HFFc6 (cell line): ENCODE measurements at places on chromosomes 1 and 21. TPM values are rescaled to one million over a fixed set of nuclear protein-coding genes. Genes with fewer than 3 reads are reported as not detected.

AMY1B gene
- not detected in 2 replicates for total RNA-seq

DNA sequence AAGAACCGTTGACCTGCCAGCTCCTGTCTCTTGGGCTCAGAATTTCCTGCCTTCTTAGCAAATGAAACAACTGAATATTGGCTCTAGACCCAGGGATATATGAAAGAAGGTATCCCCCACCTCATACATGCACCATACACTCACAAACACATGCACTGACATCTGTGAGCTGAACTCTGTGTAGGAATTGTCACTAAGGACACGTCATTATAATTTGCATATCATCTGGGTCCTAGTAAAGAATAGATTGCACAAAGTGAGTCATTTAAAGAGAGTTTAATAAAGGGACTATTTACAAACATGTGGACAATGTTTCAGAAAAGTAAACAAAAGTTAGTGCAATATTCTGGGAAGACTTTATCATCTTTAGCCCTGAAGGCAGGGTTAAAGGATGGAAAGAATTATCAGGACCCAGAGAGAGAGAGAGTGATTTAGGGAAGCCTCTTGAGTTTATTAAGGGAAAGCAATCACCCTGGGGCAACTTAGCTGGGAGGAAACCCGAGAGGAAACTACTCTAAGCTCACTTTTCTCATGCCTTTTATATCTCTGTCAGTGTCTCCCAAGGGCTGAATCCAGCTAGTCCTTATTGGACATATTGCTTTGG lies 74.1 kb upstream of the PLA2G4A start:
- peaks cover 11% of the 10 kb centered on the region for H3K4me1 ChIP-seq
- no peak for DNase-seq
- H3K27me3 ChIP-seq: no peaks in the 10 kb centered on the region
- H3K36me3 ChIP-seq: no peaks in the 10 kb centered on the region
- no peak overlapping the region for H3K27ac ChIP-seq

TFF2 gene
- not detected in 3 replicates for total RNA-seq

- no peak for DNase-seq
- no peaks in the 10 kb centered on the region for H3K4me1 ChIP-seq
- no peaks in the 10 kb centered on the region for H3K36me3 ChIP-seq
- H3K27ac ChIP-seq: no peak overlapping the region
- no peak overlapping the region for H3K4me3 ChIP-seq
- peaks cover 3% of the 10 kb centered on the region for H3K27me3 ChIP-seq
Measured at GRCh38 chr1:208418667-208419066, 174.5 kb upstream of the PLXNA2 start.

DNA sequence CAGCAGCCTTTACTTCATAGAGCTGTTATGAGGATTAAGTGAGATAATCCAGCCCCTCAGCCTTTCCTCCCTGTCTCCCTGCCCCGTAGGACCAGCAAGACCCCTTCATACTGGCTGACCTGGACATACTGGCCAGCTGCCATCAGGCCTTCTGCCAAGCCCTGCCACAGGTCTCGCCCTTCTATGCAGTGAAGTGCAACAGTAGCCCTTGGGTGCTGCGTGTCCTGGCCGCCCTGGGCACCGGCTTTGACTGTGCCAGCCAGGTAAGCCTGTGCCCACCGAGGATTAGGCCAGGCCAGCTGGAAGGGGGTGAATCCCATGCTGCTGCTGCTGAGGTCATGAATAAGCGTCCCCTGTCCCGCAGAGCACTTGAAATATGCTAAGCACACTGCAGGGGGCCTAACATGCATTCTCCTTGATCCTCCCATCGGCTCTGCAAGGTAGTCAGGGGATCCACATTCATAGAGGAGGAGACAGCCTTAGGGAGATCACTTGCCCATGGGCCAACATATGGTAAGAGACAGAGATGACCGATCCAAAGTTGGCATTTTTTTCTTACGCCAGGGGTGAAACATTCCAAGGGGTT lies 73.3 kb upstream of the TINAGL1 start:
- no peak for DNase-seq
- peaks cover 43% of the 10 kb centered on the region for H3K27me3 ChIP-seq
- H3K36me3 ChIP-seq: no peaks in the 10 kb centered on the region

TFF1 gene
- not detected in 3 replicates for total RNA-seq

GRCh38 chr1:232965124-232965911 lies 14.9 kb downstream of the NTPCR start:
- no peak overlapping the region for H3K27ac ChIP-seq
- no peaks in the 10 kb centered on the region for H3K27me3 ChIP-seq
- DNase-seq: no peak
- H3K4me3 ChIP-seq: no peak overlapping the region

DNA sequence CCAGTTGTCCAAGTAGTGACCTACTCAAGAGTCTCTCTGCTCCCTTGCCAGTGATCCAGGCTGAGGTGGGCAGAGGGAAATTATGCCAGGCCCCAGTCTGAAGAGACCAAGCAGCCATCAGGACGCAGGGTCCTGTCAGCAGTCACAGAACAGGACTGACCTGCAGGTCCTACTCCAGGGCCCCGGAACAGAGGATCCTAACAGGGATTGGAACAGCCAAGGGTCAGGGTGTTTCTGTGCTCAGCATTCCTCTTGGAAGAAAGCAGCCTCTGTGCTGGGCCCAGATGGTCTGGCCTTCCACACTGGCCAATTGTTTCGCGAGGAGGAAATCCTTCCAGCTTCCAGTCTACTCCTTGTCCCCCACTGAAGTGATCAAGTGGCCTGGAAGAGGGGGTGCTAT lies 41.6 kb upstream of the USP1 start:
- no peak overlapping the region for H3K4me3 ChIP-seq
- no peak for DNase-seq
- H3K27ac ChIP-seq: no peak overlapping the region
- H3K27me3 ChIP-seq: peaks cover 8% of the 10 kb centered on the region
- no peaks in the 10 kb centered on the region for H3K36me3 ChIP-seq

LRRC38 gene
- total RNA-seq: not detected in 3 replicates

GRCh38 chr21:20739421-20739820 lies 258.8 kb upstream of the NCAM2 start:
- H3K27ac ChIP-seq: no peak overlapping the region
- H3K4me1 ChIP-seq: no peaks in the 10 kb centered on the region
- no peak for DNase-seq
- H3K36me3 ChIP-seq: peaks cover 6% of the 10 kb centered on the region; the same call in 1 of the 2 replicates
- H3K27me3 ChIP-seq: no peaks in the 10 kb centered on the region; the same call in none of the 2 replicates
- no peak overlapping the region for H3K4me3 ChIP-seq

- DNase-seq: no peak
- H3K36me3 ChIP-seq: 0 out of 2 replicates have a peak, but pooled peaks cover 5% of the 10 kb centered on the region
- H3K4me3 ChIP-seq: no peak overlapping the region
- no peak overlapping the region for H3K27ac ChIP-seq
- peaks cover 22% of the 10 kb centered on the region for H3K4me1 ChIP-seq
Measured at GRCh38 chr1:220828179-220828490, 41.4 kb downstream of the MTARC1 start.

GRCh38 chr1:206814716-206815341 lies 42.5 kb upstream of the IL10 start:
- H3K36me3 ChIP-seq: peaks cover 8% of the 10 kb centered on the region
- no peaks in the 10 kb centered on the region; the same call in 1 of the 2 replicates for H3K27me3 ChIP-seq
- DNase-seq: peak; percentile 68
- H3K4me3 ChIP-seq: no peak overlapping the region
- H3K4me1 ChIP-seq: peaks cover 28% of the 10 kb centered on the region
- peak overlapping the region; percentile 12; the same call in 1 of the 2 replicates for H3K27ac ChIP-seq

DNA sequence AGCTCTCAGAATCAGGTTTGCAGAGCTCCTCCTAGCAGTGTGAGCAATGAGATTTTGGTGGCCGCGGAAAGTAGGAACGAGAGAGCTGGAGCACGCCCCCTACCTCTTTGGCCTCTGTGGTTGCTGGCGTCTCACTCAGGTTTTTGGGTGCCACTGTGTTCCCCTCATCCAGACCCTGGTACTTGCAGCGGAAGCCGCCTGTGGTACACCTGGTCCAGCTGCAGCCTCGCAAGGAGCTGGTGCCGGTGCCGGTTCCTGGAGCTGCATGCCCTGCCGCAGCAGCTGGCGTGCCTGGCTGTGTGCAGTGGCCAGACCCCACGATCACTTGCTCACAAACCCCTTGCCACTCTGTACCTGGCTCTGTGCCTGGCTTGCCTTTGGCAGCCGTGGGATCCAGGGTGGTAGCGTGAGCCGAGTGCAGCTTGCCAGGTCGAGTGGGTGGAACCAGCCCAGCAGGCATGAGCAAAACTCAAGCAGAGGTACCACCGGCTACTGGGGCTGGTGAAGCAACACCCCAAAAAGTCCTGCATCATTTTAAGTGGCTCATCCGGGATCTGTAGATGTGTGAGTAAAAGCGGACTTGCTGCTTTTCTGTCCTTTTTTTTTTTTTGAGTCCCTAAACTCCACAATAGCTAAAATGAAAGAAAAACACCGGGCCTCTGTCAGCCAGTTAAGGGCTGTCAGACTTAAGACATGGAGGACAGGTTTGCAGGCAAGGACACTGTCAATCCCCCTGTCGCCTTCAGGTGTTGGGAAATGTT lies 844.9 kb downstream of the KCNT2 start:
- H3K4me1 ChIP-seq: peaks cover 38% of the 10 kb centered on the region
- peak overlapping the region; percentile 89 for H3K27ac ChIP-seq
- H3K36me3 ChIP-seq: peaks cover 8% of the 10 kb centered on the region; the same call in 1 of the 2 replicates
- H3K4me3 ChIP-seq: no peak overlapping the region
- no peak for DNase-seq

DNA sequence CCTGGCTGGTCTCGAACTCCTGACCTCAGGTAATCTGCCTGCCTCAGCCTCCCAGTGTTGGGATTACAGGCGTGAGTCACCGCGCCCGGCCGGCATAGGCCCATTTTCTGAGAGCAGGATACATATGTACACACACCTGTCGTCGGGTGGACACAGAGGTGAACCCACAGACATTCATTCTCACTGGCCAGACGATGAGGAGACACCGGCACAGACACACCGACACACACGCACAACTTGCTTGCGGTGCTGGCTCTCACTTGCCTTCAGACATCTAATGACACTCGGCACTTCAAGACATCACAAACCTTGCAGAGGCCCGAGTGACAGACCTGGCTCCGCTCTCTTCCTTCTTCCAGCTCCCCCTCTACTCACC lies 579 bp downstream of the PTCH2 start:
- H3K27me3 ChIP-seq: peaks cover 2% of the 10 kb centered on the region
- H3K4me3 ChIP-seq: peak overlapping the region; percentile 81
- H3K27ac ChIP-seq: no peak overlapping the region
- no peak for DNase-seq
- no peaks in the 10 kb centered on the region; the same call in 1 of the 2 replicates for H3K36me3 ChIP-seq

FCER1G gene
- total RNA-seq: 0.35 to 0.41 TPM in 2 of 3 replicates, not detected in the other

NUP210L gene
- not detected in 2 replicates for total RNA-seq

GRCh38 chr1:85943945-85944344 lies 212.6 kb downstream of the COL24A1 start:
- H3K27me3 ChIP-seq: no peaks in the 10 kb centered on the region; the same call in 1 of the 2 replicates
- H3K36me3 ChIP-seq: no peaks in the 10 kb centered on the region
- DNase-seq: no peak
- peaks cover 9% of the 10 kb centered on the region for H3K4me1 ChIP-seq
- H3K4me3 ChIP-seq: no peak overlapping the region
- H3K27ac ChIP-seq: no peak overlapping the region

DNA sequence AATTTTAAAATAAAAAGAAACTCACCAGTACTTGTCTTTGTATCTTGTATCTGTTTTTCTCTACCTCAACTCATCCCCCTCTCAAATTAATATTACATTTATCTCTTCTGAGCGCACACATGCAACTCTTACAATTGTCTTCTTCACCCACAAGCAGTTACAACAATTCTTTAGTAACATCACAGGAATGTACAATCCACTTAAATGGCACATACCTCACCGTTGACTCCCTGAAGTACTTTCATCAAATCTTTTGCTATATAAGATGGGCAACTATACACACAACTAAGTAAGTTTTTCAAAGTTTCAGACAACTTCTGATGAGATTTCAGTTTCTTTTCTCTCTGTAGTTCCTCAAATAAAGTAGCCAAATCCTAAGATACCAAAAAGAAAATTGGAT lies 28.3 kb downstream of the HEATR1 start:
- peak; percentile 54 for DNase-seq
- H3K27me3 ChIP-seq: no peaks in the 10 kb centered on the region
- peaks cover 19% of the 10 kb centered on the region for H3K4me1 ChIP-seq
- H3K4me3 ChIP-seq: no peak overlapping the region
- peaks cover 36% of the 10 kb centered on the region for H3K36me3 ChIP-seq

GRCh38 chr1:68174738-68175113 lies 57.6 kb downstream of the WLS start:
- peaks cover 74% of the 10 kb centered on the region for H3K4me1 ChIP-seq
- H3K36me3 ChIP-seq: peaks cover 16% of the 10 kb centered on the region
- H3K27ac ChIP-seq: peak overlapping the region; percentile 85
- no peaks in the 10 kb centered on the region for H3K27me3 ChIP-seq
- peak overlapping the region; percentile 83 for H3K4me3 ChIP-seq
- peak; percentile 50 for DNase-seq

DNA sequence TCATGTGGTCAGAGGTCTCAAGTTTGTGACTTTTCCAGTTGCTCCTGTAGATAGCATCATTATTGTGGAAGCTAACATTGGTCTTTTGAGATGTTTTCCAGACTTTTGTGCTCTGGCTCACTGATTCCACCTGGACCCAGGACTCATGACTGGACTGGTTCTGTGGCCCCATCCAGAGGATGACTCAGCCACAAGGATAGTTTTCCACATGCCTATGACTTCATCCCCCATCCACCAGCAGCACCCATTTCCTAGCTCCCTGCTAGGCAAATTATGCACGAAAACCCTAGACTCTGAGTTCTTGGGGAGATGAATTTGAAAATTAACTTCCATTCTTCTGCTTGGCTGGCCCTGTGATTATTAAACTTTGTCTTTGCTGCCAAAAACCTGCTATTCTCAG lies 949.3 kb downstream of the MRPL39 start:
- H3K36me3 ChIP-seq: no peaks in the 10 kb centered on the region
- no peaks in the 10 kb centered on the region for H3K4me1 ChIP-seq
- H3K27ac ChIP-seq: no peak overlapping the region
- no peak for DNase-seq
- no peaks in the 10 kb centered on the region for H3K27me3 ChIP-seq

GRCh38 chr1:209302779-209303568 lies 280.5 kb upstream of the CAMK1G start:
- DNase-seq: no peak
- peaks cover 15% of the 10 kb centered on the region for H3K27me3 ChIP-seq
- H3K27ac ChIP-seq: no peak overlapping the region
- no peak overlapping the region for H3K4me3 ChIP-seq
- peaks cover 8% of the 10 kb centered on the region for H3K4me1 ChIP-seq

CCDC181 gene
- total RNA-seq: not detected in 3 replicates

DNA sequence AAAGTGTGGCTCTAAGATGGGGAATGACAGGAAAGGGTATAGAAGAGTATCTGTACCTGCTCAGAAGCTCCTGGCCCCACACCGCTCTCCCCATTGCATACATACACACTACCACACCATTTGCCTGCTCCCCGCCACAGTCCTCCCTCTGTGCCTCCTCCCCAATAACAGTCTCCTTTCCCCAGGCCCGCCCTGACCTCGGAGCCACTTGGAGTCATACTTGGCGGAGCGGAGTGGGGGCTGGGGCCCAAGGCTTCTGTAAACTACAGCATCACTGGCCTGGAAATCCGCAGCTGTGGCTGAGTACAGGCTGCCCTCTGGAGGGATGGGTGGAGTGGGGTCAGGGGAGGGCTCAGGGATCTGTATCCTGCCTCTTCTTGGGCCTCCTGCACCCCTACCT lies 8.6 kb downstream of the SEMA6C start:
- H3K36me3 ChIP-seq: no peaks in the 10 kb centered on the region
- H3K4me3 ChIP-seq: no peak overlapping the region
- DNase-seq: no peak
- no peaks in the 10 kb centered on the region for H3K4me1 ChIP-seq
- peaks cover 7% of the 10 kb centered on the region; the same call in 1 of the 2 replicates for H3K27me3 ChIP-seq
- H3K27ac ChIP-seq: no peak overlapping the region
